CD4-positive, CD25-positive, alpha-beta regulatory T cell (primary cell): ENCODE measurements at places on chromosomes 11 and 22. TPM values are rescaled to one million over a fixed set of nuclear protein-coding genes. Genes with fewer than 3 reads are reported as not detected.
A peak's percentile ranks its signal among the peaks of the same experiment; 100 is the strongest.

The HTR3A gene
- not detected for total RNA-seq

The OR5D14 gene
- not detected for total RNA-seq

The ST14 gene
- total RNA-seq: not detected

The INS gene
- not detected for total RNA-seq

GRCh38 chr22:22536515-22536914 is 16.4 kb upstream of the ZNF280A start:
- DNase-seq: no peak

DNA sequence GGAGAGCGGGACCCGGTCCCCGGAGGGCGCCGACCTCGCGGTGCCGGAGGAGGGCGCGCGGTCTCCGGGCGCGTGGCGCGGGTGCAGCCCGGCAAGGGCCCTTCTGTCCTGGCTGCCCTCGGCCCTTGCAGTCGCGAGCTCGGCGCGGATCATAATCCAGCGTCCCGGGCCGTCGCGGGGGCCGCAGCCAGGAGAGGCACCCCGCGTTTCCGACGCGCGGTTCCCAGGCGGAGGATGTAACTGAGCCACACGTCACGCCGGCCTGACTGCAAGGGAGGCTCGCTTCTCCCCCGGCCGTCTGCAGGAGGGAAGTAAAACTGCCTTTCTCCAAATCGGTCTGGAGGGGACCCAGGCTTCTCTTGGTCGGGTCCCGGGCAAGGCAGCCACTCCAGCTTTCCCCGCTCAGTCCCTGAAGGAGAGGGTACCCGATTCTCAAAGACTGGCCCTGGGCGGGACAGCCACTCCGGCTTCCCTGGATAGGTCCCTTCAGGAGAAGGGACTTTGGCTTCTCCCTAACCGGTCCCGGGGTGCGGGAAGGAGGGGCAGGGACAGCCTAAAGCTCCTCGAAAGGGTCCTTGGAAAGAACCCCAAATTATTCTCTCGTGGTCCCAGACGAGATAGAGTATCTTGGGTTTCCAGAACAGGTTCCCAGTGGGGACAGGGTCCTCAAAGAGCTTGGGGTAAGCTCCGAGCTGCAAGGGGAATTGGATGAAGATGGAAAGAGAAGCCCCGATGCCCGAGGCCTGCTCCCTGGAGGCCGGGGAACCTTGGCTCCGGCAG is 836 bp downstream of the SPON1 start:
- DNase-seq: no peak

DNA sequence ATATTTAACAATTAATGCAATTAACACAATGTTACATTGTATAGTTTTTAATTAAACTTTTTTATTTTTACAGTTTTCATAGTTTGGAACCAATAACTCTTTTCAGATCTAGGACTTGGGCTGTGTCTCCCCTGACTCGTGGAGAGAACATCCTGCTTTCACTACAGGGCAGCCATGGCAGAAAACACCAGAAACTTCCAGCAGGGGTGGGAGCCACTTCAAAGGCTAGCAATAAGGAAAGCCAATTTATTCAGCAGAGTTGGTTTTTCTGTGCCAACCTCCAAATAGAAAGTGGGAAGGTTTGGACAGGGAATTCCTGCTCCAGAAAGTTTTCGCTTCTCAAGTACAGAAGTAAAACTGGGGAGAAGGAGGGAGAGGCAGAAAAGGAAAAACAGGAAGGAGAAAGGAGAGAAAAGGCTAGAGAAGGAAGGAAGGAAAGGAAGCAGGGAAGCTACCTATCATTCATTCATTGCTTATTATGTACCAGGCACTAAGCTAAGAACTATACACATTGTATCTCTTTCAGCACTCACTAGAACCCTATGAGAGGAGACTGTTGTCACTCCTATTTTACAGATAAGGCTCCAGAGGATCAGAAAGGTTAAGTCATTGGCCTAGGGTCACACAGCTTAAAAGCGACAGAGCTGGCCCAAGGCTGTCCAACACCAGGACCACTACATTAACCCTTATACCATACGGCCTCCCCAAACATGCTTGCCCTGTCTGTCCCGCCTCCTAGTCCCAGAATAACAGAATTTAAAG is 54.8 kb upstream of the CREB3L1 start:
- no peak for DNase-seq

DNA sequence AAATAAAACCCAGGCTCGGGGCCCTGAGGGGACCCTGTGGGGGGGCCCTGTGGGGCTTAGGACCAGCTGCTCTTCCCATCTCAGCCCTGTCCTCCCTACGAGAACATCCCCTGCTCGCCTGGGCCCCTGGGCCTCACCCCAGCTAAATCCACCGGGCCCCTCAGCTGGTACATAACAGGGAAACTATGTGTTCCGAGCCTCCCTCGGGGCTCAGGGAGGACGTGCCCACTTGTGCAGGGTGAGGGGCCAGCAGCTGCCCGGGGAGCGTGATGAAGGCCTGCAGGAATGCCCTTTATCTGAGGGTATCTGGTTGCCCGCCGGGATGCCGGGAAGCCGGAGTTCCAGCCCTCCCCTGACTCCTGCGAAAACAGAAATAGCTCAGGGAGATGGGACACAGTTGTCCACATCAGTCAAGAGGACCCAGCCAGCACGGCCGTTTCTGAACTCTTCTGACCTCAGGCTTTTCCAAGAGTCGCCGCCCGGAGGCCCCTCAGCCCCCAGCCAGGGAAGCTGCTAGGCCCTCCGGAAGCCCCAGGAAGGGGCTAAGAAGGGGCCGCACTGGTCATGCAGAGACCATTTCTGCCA is 20.6 kb downstream of the MRPL23 start:
- no peak for DNase-seq

DNA sequence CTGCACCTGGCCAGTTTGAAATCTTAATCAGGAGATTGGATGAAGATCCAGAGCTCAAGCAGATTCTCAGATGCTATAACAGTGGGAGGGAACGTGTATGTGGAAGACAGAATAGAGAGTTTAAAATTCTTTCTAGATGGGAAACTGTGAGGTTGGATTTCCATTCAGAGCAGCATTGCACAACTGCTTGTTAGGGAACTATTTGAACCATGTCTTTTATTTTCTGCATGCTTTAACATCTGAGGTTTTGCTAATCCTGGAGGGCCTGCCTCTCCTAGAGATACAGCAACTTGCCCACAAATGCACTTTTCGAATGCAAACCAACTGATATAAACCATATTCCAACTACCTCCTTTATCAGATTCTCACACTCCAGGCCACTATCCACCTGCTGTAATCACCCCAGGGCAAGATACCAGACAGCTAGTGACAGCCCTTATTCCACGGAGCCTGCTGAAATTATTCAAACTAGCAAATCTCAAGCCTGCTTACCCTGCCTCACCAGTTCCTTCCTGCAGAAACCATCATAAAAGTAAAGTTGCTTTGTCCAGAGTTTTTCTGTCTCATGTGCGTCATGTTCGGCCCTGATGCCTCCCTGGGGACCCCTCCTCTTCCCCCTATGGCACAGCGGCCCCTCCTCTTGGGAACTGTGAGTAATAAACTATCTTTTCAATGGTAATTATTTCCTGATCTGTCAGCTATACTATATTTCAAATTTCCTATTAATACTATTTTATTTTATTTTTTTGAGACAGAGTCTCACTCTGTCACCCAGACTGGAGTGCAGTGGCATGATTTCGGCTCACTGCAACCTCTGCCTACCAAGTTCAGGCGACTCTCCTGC is 18.4 kb upstream of the SEC14L4 start:
- no peak for DNase-seq

GRCh38 chr11:95750101-95750500 is 39.5 kb downstream of the FAM76B start:
- no peak for DNase-seq

- no peak for DNase-seq
Measured at GRCh38 chr22:23751441-23751996, 607 bp upstream of the ZNF70 start.

GRCh38 chr22:50208939-50209892 is 8.4 kb downstream of the SELENOO start:
- no peak for DNase-seq

GRCh38 chr11:67640758-67641337 is 1.3 kb upstream of the TBX10 start:
- no peak for DNase-seq

DNA sequence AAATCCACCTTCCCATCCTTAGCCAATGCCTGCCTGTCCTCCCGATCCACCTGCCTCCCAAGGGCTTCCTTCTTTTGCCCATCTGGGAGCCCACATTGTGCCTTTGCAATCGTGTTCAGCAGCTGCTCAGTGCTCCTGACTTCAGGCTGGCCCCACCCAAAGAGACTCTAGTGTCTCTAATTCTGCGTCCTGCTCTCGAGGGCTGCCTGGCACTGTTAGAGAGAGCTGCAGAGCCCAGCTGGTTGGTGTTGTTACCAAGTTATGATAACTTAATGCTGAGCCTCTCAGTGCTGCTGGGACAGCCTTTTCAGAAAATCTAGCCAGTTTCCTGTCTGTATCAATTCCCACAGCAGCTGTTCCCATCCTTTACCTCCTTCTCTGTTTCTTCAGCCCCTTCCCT is 69.1 kb downstream of the MICAL2 start:
- no peak for DNase-seq

DNA sequence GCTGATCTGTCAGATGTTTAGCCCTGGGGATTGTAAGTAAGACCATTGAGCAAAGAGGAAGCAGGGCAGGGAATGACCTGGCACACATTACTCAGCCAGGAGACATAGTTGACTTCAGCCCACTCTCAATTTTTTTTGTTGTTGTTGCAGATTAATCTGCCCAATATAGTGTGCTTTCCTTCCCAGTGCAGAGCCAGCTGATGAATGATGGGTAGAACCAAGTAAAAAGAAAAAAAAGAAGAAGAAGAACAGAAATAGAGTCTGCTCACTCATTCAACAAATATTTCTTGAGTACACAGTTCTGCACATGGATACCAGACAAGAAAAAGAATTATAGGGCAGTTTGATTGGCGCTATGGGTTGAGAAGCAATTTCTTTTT is 292.7 kb downstream of the ETS1 start:
- no peak for DNase-seq

GRCh38 chr11:10604340-10604748 is 35.9 kb upstream of the LYVE1 start:
- DNase-seq: no peak

GRCh38 chr11:61194981-61195695 is 8.2 kb upstream of the PGA3 start:
- no peak for DNase-seq

DNA sequence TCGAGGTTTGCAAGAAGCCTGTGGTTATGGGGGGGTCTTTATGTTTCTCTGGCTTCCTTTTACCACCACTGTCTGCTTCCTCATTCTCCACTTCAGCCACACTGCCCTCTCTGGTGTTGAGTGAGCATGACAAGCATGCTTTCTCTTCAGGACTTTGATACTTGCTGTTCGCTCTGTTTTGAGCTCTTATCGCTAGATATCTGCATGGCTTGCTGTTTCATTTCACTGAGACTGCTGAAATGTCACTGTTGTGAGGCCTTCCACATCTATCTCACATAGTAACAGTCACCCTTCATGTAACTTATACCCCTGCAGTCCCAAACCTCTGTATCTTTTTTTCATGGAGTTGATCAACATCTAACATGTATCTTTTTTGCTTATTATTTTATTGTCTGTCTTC is 59.8 kb downstream of the TMEM135 start:
- DNase-seq: peak; percentile 37

DNA sequence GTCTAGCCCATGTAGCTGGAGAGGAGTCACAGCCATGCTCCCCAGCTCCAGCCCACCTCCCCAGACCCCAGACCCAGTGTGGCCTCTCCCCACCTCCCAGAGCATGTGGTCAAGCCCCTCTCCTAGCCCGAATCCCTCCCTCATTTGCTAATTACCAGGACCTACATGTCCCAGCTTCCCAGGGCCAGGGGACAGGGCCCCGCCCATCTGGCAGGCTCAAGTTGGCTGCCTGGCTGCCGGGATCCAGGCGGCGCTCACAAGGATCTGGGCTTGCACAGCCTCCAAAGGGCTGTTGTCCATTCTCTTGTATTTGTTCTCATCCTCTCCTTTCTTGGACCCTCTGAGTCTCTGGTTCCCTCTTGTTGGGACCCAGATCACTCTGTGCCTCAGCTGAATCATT is 4.6 kb upstream of the MIF start:
- no peak for DNase-seq

DNA sequence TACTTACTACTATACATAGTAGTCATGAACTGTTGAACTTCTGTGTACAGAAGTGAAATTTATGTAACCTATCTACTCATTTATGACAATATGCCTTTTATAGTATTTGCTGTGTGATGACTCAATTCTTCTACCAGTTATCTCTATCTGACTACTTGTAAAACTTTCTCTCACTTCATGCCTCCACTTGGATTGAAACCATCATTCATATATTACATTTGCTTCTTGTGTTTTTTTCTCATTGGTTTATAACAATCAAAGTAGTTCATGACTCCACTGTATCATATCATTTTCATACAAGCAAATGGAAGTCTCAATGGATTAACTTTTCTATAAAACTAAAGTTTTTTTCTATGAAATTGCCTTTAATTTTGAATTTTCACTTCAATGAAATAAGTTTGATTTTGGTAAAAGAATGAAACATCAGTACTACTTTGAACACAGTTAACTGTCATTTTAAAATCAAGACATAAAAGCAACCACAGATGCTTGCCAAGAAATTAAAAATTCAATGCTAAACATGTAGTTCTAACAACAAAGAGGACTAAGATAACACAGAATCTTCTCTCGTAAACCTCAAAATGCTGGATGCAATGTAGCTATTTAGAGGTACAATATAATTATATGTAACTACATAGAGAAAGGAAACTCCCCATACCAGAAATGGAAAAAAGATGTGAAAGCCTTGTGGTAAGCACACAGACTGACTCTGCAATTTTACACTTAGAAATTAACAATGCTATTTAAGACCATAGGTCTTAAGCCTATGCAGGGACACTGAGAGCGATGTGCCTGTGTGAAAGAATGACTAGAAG is 27.6 kb upstream of the EXPH5 start:
- no peak for DNase-seq

DNA sequence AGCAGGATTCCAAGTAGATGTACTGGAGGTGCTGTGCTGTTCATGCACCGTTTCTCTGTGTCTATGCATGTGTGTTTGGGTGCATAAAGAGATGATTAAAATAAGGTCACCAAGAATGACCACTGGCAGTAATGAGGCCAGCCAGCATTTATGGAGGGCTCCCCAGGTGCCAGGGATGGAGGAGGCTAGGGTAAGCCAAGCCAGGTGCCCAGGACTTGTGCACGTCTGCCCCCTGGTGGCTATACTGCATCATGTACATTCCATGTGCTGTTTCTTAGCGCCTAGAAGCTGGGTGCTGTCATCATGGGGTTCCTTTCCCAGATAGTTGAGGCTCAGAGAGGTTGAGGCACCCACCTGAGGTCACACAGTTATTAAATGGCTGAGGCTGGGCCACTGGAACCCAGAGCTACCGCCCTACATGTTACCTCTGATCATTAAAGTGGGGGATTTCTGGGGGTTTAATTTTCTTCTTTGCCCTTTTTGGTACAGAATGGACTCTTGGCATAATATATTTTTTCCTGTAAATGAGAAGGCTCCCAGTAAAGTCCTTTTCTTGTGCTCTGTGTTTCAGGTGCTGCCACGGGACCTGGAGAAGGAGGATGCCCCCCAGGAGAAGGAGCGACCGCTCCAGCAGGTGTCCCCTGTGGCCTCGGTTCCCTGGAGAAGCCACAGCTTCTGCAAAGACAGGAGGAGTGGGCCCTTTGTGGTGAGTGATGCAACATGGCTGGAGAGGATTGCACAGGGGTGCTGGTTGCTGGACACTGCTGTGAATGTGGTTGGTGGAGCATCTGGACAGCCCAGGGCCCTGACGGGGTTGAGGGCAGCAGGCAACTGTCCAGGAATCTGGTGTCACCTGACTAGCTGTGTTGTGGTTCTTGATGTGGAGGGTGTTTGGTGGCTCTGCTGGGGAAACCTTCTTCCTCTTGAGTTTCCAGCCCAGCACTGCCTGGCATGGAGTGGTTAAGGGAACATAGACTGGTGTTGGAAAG is 96.4 kb downstream of the KIAA1671 start:
- peak; percentile 41 for DNase-seq

GRCh38 chr22:20750461-20751184 is 23.3 kb upstream of the SERPIND1 start:
- DNase-seq: no peak
